ENCODE measurements at places on chromosomes 11 and 22.

DNA sequence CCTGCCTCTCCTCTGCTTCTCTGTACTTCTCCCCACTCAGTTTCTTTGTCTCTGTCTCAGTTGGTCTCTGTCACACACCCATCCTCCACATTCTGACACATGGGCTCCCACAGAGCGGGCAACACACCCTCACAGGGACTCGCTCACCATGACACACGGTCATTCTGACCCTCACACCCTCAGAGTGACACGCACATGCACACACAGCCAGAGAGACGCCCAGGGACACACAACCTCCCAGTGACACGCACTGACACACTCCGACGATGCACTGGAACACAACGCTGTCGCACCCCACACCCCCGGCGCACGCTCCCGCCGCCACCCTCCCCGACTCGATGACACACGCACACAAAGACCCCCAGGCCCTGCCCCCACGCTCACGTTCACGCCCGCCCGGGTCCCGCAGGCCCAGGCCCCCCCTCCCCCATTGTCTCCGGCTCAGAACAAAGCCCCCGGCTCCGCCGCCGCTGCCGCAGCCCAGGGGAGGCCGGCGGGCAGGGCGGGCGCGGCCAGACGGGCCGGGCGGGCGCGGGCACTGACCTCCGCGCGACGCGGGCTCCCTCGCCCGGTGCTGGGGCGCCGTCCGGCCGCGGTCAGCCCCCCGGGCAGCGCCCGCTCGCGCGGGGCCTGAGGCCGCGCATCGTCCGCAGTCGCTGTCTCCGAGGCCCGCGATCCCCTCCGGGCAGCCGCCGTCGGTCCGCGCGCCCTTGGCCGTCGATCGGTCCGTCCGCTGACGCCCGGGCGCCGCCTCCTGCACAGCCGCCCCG lies 404 bp downstream of the DCHS1 start:
- no peak for DNase-seq

GRCh38 chr11:32960553-32961164 lies 55.0 kb upstream of the DEPDC7 start:
- no peak for DNase-seq

DNA sequence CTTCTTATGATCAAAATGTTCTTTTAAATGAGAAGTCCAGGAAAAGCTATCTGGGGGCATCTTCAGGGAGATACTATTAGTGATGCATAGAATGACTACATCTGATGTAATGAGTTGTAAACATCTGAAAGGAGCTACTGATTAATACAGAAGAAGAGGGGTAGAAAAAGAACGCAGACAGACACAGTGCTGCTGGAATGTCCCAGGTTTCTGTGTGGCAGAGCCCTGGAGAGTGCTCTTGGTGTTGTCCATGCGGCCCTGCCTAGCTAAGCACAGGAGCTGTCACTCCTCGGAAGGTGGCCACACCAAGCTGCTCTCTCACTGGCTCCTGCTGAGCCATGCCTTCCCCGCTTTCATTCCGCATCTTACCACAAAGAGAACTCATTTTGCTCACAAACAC lies 768.8 kb downstream of the OPCML start:
- DNase-seq: no peak

DNA sequence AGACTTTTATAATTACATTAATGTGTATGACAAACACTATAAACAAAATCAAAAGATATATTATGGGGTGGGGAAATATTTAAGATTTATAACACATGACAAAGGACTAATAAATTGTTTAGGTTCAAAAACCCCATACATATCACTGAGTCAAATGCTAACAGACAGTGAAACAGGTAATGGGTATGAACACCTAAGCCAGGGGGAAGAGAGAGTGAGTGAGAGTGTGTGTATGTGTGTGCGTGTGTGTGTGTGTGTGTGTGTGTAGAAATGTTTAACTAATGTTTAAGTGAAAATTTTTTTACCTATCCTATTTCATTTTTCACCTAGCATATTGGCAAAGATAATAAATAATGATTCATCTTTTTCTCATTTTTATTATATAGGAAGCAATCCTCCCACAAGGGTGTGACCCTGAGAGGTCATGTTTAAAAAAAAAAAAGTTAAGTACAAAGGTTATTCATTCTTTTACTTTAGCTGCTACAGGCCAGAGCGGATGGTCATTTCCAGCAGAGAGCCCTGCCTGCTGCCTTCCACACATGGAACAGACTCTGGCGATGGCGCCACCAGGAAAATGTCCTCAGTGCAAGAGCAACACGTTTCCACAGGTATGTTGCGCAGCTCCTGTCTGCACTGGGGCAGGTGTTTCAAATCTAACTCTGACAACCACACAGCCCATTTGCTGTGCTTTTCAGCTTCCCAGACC lies 72.9 kb downstream of the PISD start:
- DNase-seq: no peak

DNA sequence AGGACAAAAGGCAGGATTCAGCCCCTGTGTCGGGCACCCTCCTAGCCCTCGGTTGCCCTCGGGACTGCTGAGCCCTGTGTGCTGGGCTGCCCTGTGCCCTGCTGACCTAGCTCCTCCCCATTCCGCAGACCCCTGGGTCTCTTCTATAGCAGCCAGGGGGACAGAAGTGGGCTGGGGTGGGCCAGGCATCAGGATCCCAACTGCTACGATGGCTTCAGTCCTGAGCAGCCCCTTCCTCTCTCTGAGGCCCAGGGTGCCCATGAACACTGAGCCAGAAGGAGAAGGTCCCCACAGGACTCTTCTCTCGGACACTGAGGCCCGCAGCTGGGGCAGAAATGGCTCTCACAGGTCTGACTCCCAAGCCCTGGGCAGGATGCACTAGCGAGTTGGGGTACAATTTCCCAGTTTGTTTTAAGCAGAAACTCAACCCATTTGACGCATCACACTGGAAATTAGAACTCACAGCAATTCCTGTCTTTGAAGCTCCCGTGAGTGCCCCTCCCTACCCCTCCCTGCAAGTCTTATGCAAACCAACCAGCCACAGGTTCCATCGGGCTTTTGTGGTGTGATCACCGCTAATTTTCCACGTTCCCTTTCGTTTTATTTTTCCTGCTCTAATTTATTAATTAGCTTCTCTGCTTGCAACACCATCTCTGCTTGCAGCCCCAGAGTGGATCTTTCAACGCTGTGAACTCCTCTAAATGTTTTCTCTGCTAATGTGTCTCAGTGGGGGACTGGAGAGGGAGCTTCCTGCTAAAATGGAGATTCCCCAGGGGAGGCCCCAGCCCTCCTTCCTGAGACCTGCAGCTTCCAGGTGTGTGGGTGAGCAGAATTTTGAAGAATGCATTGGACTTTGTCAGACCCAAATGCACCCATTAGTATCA lies 56.7 kb downstream of the PHF21B start:
- no peak for DNase-seq
